Activated naive CD4-positive, alpha-beta T cell treated with Interleukin-2 at 50 U/mL for 16 hours (primary cell): ENCODE measurements at places on chromosomes 3 and 15.

DNA sequence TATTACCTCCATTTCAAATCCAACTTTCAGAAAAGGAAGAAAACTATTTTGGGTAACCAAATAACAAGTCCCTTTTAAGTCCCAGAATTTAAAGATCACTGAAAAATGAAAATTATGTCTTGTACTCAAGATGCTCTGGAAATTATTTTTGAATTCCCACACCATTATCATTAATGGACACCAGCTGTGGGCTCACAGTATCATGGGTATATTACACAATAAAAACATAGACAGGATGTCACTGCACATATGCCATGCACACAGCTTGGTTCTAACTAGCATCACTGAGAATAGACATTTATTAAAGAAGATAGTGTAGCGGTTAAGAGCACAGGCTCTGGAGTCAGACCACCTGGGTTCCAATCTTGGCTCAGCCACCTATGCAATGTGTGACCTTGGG, 130.4 kb downstream of the FRMD5 start:
- no peak for DNase-seq

DNA sequence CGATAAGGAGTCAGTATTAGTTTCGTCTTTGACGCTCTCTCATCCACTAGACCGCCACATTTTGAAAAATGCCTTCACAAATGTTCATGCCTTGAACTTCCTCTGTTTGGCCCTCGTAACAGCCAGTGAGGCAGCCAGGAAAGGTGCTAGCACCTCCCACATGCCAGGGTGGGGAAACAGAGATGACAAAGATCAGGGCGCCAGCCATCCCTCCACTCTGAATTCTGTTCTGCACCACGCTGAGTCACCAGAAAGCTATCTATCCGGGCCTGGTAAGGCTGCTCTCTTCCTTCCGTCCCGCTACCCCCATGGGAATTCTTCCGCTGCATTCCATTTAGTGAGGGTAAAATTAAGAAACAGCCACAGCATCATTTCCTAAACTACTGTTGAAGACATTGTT, 31.3 kb upstream of the BCL2L10 start:
- DNase-seq, result no peak

DNA sequence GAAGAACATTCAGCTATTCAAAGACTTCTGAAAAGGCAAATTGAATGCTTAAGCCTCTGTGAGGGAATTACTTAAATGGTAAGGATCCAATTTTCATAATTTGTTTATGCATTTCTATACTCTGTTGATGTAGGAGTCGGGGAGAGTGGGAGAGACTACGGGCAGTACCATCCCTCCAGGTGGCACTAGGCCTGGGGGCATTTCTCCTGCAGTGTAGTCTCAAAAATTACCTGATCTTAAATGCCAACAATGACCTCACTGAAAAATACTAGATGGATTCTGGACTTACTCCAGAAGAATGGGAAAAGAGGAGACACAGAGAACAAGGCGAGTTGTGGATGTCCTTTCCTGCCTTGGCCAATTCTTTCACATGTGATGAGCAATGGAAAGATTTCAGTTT, 77.8 kb upstream of the PLXND1 start:
- no peak for DNase-seq

GRCh38 chr3:146160321-146160963, 542 bp downstream of the PLOD2 start:
- DNase-seq, result no peak

DNA sequence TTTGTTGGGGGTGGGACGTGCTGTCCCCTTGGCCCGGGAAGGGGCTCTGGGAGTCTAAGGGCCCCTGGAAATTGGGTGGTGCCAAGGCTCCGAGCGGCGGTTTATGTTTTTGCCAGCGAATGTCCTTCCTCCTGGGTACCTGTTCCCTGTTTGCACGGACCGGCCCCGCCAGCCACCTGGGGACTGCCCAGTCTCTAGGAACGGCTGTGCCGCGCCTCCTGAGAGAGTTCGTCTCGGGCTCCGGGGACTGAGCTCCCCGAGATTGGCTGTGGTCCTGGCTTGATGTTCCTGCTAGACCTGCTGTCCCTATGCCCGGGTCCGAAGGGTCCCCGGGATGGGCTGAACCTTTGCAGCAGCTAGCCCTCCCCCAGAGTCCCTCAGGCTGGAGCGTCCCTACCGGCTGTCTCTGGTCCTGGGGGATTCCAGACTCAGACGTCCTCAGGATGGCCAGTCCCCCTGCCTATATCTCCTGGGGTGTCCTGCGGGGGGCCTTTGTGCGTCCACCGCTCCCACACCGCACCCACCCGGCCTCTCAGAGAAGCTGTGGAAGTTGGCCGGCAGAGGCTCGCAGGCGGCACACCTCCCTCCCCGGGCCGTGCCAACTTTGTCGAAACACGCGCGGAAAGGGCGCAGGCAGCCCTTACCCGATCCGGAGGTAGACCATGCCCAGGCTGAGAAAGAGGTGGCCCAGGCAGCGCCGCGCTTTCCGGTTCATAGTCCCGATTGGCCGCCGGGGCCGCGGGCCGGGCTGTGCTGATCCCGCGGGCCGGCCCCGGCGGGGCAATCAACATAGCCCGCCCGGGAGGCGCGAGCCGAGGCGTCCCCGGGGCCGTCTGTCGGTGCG, 547 bp downstream of the WNT7A start:
- peak; percentile 45 for DNase-seq

DNA sequence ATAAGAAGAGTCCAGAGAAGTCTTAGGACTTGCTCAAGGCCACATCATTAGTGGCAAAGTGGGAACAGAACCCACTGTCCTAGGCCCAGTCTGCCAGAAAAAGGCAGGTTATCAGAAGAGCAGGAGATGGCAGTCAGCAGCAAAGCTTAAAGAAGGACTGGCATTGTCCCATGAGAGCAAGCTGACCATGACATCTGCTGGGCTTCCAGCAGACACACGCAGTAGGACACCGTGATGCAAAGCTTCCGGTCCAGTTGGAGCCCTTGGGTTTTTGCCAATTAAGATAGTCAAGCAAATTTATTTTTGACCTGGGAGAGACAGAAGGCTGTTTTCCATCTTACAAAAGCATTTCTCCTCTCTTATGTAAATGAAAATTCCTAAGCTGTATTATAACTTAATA, 42.1 kb downstream of the ZBTB38 start:
- DNase-seq, result no peak

- no peak for DNase-seq
Measured at GRCh38 chr3:36164400-36164799, 215.9 kb upstream of the STAC start.

- no peak for DNase-seq
Measured at GRCh38 chr3:175057401-175057800, 198.3 kb downstream of the NAALADL2 start.

- DNase-seq, result no peak
Measured at GRCh38 chr3:39801216-39801615, 8.2 kb upstream of the MYRIP start.

- no peak for DNase-seq
Measured at GRCh38 chr3:64150623-64151207, 74.6 kb downstream of the PRICKLE2 start.

GRCh38 chr3:3875491-3875890, 76.3 kb downstream of the LRRN1 start:
- DNase-seq, result no peak

DNA sequence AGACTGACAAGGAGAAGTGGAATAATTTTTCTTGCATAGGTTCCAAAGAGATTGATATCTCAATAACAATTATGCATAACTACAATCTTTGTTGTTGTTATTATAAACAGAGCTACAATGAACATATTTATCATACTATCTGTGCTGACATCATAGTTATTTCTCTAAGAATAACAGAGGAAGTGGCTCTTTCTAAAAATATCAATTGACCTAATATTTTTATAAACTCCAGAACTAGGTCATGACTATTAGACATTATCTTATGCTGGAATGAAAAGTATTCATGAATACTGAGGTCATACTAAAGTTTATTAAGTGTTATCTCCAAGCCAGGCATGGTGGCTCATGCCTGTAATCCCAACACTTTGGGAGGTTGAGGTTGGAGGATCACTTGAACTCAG, 114.1 kb downstream of the DCLK3 start:
- no peak for DNase-seq

- DNase-seq, result no peak
Measured at GRCh38 chr3:13289771-13290285, 130.3 kb downstream of the NUP210 start.

GRCh38 chr3:59161048-59161447, 111.2 kb upstream of the CFAP20DC start:
- DNase-seq, result no peak

GRCh38 chr3:58824777-58825176, 158.2 kb upstream of the FAM3D start:
- DNase-seq, result no peak

DNA sequence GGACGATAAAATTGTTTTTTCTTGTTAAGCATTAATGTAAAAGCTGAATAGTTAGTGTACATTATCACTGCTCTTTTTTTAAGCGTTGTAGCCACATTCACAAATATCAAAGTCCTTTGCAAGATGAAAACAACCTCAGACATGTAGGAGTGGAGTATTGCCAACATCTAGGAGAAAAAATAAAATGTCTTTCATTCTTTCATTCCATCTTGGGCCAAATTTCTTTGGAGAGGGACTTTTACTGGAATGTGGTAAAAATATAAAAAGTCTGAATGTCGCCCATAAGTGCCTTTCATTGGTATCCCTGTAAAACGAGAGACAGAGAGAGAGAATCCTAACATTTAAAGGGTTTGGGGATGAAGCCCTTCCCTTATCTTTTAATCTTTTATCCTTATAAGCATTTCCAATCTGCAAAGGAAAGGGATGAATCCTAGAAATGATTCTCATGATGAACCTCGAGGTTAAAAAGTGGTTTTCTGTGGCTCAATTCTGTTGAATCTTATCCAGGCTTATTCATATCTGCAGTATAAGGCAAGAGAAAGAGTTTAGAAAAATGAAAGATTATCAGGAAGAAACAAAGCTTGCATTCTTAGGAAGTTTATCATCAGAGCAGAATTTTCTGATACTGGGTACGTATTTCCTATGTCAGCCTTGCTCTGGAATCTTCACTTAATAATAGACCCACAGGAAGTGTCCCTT, 1031.7 kb downstream of the MCTP2 start:
- no peak for DNase-seq

GRCh38 chr3:68878962-68879361, 53.4 kb downstream of the TAFA4 start:
- DNase-seq, result no peak

DNA sequence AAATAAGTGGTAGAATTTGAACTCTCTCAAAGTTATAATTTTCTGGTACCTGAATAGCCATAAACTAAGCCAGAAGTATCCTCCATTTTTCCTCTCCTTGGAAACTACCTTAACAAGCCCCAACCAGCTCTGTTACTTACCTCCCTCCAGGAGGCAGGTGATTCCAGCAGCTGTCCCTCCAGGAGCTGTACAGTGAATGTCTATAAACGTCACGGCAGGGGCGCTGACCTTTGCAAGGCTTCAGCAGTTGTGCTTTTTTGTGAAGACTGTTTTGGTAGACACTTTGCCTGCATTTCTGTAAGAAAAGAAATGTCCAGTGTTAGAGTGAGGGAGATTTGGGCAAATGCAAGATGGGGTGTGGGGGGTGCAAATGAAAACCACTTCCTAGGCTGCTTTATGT, 67.2 kb downstream of the LEO1 start:
- DNase-seq, result no peak

- no peak for DNase-seq
Measured at GRCh38 chr3:148646126-148646665, 51.5 kb upstream of the AGTR1 start.

DNA sequence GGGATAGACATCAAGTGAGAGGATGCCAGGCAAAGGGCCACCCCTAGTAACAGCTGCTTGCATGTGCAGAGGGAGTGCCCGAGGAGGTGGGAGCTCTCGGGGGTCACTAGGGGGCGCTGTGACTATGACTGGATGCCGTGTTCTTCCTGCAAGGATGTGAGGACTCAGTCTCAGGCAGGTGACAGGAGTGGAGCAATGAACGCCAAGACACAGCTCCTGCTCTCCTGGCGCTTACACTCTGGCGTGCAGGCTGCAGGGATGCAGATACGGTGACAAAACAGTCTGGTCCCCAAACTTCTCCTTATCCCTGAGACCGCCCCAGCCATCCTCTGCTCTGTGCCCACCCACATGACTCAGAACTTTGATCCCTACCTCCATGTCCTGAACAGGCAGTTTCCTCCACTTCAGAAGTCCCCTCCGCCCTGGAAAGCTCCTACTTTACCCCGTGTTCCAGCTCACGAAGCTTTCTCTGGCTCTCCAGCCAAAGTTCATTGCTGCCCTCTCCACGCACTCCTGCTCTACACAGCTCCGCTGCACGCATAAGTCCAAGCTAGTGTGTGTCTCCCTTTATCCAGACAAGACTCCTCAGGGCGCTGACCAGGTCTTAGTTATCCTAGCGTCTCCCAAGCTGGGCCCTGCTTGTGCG, 14.7 kb downstream of the RHOV start:
- DNase-seq, result peak; percentile 81

GRCh38 chr15:52232327-52232726, 41.1 kb upstream of the GNB5 start:
- DNase-seq, result no peak

DNA sequence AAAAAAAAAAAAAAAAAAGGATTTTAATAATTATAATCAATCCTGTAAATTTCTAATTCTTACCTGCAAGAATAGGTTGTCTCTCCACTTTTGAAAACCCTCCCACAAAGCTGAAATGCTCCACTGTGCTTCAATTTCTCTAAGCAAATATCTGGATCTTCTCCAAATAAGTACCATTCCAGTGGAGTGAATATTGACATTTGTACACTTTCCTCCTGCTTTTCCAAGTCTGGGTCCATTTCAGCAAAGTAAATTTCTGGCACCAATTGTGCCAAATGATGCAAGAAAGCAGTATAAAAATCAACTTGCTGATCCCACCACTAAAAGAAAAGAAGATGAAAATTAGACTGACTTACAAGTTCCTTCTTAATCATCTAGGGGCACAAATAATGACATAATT, 19.9 kb downstream of the UBR1 start:
- no peak for DNase-seq

- no peak for DNase-seq
Measured at GRCh38 chr3:171443211-171443957, 16.8 kb downstream of the TNIK start.

GRCh38 chr3:51384055-51384725, 901 bp upstream of the MANF start:
- DNase-seq, result no peak

GRCh38 chr3:135460273-135460672, 505.3 kb upstream of the PPP2R3A start:
- DNase-seq, result no peak

GRCh38 chr15:37872661-37873060, 61.8 kb upstream of the TMCO5A start:
- no peak for DNase-seq

DNA sequence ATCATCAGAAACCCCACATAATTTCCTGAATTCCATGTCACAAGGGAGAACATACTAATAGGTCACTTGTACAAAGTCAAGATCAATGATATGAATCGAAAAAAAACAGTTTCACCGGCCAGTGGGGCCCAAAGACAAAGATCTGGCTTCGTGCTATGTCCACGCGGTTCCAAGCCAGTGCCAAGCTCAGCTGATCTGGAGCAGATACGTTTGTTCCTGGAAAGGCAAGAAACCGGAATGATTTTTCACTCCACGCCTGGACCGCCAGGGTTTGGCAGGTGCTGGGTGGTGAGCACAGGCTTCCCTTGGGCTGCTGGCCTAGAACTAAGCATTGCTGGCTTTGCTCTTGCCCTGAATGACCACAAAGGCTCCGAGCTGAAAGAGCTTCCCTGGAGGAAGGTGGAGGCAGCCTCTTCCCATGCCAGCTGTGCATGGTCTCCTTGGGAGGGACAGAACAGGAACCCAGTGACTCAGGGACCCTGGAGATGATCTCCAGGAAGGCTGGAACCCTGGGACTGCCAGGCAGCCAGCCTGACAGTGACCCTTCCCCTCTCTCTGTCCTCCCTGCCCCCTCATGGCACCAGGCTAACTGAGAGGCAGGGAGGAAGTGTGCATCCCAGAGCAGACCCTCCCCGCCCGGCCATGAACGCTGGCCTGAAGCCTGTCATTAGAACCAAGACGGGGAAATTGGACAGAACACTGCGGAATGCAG, 40.9 kb downstream of the TRPM1 start:
- DNase-seq, result no peak
